ENCODE measurements at places on chromosomes 3 and 15. TPM values are rescaled to one million over a fixed set of nuclear protein-coding genes. Genes with fewer than 3 reads are reported as not detected.

- no peak for ATAC-seq
Measured at GRCh38 chr3:168112894-168113293, 17.2 kb upstream of the GOLIM4 start.

DNA sequence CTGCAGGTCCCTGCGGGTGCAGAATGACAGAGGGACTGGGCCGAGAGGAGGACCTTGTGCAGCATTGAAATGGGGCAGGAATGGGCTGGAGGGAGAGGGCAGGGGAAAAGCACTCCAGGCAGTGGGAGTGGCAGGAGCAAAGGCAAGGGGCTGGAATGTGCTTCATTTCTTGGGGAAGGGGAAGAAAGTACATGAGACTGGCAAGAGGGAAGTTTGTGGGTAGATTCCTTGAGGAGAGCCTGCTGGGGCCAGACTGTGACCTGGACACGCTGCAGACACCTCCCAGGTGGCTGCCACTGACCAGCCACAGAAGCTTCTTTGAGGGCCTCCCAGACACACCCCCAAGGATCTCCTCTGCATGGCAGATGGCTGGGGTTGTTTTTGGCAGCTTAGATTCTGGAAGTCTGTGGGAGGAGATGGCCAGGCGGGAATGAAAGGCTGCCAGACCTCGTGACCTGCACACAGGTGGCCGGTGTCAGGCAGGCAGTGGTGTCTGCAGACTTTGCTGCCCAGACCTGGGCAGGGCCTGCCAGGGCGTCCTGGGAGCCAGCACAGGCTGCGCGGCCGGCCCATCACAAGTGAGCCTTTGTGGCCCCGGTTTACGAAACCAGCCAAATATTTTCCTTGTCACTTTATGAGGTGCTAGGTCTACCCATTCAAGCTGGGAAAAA is 53.1 kb downstream of the SPSB4 start:
- no peak for ATAC-seq

- no peak for ATAC-seq
Measured at GRCh38 chr15:42595626-42596240, 20.3 kb downstream of the STARD9 start.

GRCh38 chr3:89303701-89304100 is 196.3 kb downstream of the EPHA3 start:
- no peak for ATAC-seq

DNA sequence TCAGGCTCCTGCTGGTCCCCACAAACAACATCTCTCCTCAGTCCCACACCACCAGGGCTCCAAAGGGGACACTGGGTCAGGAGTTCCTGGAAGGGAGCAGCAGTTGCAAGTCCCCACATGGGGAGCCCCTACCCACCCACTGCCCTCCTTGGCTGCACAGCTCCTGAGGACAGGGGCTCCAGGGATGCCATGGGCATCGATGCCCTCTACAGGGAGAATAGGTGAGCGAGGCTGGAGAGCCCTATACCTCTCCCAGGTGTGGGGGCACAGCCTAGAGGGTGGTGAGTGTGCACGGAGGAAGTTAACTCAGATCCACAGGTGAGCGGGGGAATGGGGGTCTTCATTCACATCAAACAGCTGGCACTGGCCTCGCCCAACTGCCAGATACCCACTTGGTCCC is 141.2 kb upstream of the LINGO1 start:
- ATAC-seq, result no peak

DNA sequence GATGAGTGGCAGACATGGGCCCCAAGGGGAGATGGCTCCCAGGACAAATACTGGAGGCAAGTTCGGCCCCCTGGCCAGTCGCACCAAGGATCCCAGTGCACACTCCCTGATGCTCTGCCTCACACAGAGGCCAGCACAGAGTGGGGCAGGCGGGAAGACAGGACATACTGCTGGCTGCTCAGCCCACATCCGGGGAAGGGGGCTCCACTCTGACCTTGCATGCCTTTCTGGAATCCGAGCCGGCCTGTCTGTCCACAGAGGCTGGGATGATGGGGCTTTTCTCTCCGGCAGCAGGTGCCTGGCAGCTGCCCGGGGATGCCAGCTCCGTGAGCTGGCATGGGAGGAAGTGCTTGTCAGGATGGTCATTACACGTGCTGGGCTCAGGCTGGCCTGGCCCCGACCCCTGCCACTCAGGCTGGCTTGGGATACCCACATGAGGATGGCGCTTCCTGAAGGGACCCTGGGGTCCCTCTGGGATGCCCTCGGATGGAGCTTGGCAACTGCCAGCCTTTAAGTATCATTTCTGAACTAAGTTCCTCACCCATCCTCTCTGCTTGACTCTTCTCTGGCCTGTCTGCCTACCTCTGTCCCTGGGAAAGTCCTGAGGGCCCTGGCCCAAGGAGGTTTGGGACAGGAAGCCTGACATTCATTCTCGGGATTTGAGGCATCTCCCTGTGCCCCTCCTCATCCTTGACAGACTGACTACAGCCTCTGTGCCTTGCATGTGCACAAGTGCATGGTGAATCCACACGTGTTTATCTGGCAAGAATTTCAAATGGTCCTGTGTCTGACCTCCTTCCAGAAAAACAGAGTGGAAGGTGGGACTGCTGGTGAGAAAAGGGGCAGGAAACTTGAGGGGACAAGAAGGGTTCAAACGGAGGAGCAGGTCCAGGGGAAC is 46.5 kb downstream of the EXOG start:
- no peak for ATAC-seq

- ATAC-seq, result no peak
Measured at GRCh38 chr3:171508206-171508605, 48.0 kb upstream of the TNIK start.

DNA sequence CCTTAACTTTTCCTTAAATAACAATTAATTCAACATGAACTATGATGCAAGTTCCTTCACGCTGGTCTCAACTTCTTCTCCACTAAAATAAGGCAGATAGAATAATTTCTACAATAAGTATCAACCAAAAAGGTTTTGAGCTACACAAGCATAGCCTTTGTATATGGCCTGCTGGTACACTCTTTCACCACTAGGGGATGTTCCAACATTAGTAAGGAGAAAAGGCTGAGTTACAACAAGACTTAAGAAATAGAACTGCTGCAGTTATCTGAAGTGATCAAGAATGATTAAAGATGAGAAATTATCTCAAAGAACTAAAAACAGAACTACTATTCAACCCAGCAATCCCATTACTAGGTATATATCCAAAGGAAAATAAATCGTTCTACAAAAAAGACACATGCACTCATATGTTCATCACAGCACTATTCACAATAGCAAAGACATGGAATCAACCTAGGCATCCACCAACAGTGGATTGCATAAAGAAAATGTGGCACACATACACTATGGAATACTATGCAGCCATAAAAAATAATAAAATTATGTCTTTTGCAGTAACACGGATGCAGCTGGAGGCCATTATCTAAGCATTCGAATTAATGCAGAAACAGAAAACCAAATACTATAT is 14.4 kb downstream of the ATP13A3 start:
- peak; percentile 82 for ATAC-seq

DNA sequence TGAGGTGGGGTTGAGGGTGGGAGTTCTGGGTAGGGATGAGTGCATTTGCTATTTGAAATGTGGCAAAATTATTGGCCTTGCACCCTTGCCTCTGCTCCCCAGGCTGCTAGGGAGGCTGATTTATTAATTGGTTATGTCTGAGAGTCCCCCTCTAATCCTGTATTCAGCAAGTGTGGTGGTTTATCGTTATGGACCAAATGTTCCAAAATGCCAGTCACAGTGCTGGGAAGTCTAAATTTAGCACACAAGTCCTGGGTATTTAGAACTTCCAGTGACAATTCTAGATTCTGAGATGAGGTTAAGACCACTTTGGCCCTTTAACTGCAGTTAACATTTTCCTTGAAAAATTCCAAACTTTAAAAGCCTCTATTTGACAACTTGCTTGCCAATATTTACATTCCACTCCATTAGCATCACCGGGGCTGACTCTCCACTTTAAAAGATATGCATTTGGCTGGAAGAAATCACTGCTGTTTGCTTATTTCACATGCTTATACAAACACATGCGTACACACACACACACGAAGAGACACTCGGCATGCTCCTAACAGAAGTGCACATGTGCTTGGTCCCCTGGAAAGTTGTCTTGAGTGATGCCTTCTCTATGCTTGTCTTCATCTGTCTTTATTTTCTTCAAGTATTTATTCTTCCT is 247.7 kb downstream of the IL20RB start:
- ATAC-seq, result no peak

DNA sequence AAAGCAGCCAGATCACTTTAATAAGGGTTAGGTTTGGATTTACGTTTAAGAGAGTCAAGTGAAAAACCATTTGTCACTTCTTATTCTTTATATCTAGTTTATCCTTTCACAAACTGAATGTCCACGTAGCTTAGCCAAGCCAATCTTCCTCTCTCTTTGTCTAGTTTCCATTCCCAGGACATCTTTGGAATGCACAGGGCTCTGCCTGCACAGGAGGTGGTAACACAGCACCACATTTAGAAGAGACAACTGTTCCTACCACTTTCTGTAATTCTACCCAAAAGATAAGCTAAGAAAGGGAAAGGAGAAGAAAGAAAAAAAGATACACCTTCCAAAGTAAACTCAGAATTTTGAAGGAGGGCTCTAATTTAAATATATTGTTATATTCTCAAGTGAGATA is 67.9 kb downstream of the IGSF11 start:
- no peak for ATAC-seq

DNA sequence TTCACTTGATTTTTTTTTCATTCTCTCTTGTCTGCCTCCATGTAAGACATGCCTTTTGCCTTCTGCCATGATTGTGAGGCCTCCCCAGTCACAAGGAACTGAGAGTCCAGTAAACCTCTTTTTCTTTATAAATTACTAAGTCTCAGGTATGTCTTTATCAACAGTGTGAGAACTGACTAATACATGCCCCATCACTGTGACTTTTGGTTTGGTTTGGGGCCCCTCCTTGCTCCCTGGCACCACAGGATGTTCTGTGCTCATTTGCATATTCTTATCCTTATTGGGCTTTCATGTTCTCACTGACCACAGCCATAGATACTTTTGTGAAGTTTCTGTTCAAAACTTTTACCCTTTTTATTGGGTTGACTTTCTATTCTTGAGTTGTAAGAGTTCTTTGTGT is 3.8 kb upstream of the PRR20G start:
- ATAC-seq, result no peak

DNA sequence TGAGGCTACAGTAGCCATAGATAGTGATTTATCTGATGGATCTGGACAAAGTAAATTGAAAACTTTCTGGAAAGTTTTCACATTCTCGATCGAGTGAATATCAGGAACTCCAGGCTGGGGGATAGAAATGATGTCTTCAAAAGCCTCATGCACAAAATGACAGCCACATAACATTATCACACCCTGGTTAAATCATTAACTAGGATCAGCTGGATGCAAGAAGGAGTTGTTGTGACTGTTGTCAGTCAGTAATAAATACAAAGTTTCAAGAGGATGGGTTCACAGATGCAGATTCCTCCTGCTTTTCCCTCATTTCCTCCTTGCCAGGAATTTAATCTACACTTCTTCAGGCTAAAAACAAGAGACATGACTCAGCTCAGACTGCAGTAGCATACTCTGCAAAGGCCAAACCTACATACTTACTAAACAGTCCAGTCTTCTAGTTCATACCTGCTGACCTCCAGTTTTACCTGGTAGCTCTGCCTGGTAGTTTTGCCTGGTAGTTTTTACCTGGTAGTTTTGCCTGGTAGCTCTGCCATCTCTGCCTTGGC is 40.9 kb downstream of the C2CD4A start:
- ATAC-seq, result no peak

DNA sequence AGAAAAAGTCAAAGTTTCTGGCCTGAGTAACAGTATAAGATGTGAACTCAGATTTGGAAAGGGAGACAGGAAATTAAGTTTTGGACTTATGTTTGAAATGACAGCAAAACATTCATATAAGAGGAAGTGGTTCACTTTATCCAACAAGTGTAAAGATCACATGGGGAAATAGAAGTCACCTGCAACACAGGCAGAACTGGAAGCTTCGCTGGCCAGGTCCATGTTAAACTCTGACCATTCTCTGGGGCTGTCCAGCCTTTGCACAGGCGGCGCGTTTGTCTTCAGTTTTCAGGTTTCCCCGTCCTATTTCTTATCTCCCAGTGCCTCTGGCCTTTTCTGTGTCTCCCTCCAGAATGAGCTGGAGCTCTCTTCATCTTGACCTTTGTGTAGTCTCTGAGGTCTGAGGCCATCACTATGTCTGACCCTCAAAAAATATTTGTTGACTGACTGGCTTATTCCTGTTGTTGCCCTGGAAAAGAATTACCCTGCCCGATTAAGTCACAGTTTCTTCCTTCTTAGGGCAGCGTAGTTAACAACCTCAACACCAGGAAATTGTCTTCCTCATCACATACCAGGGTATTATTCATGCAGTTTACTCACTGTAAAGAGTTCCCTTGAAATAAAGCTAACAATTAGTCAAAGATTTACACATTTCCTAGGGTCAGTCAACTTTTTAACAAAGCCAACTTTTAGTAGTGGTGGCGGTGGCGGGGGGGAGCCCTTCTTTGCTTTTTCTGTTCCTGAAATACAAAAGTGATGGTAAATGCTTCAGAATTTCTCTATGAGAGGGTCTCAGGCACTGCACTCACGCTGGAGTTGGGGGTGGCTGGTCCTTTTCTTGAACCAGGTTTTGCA is 959 bp upstream of the RASA2 start:
- ATAC-seq, result peak; percentile 54

GRCh38 chr3:30042274-30042859 is 564.0 kb upstream of the TGFBR2 start:
- ATAC-seq, result no peak

- ATAC-seq, result no peak
Measured at GRCh38 chr3:172068977-172069376, 29.6 kb downstream of the FNDC3B start.

DNA sequence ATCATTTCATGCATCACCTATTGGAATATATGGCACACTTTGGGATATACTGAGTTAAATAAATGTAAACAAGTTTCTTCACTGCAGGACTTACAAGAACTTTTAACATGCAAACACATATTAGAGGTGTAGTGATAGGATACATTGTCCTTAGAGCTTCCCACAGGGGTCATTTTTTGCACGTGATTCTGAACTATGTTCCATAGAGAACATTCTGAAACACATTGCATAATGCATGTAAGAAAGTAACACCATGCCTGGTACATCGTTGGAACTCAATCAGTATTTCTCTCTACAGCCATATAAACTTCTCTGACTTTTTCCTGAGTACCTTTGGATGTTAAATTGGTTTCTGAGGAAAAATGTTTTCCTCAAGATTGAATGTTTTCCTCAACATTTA is 28.3 kb downstream of the MRAS start:
- no peak for ATAC-seq

DNA sequence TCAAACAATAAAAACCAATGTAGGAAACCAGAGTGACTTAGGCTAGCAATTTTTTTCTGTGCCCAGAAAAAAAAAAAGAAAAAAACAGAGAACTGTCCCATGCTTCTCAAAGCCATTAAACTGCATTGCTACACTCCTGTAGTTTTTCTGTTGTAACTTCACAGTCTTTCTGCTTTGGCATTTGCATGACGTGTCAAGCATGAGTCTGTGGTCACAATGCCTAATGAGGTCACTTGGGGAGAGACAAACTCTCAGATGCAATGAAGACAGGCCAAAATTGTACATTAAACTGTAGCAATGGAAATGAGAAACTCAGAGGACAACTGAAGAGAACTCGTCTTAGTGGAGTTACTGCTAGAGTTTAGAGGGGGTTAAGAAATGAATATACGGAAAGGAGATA is 30.8 kb downstream of the CCDC80 start:
- ATAC-seq, result no peak

Gene RBPMS2
- total RNA-seq, result 0.48 TPM

Gene SH3GL3
- 3.3 TPM for total RNA-seq

Gene IP6K2
- total RNA-seq, result 53.1 TPM

Gene GNAT1
- total RNA-seq, result 0.08 TPM

Gene ZIC1
- 0.36 TPM for total RNA-seq

Gene TMEM45A
- 13.6 TPM for total RNA-seq

Gene XIRP1
- not detected for total RNA-seq

Gene PAQR9
- not detected for total RNA-seq

Gene UCN2
- total RNA-seq, result 2.2 TPM

Gene UPK1B
- total RNA-seq, result 0.96 TPM

Gene COMMD2
- total RNA-seq, result 30.5 TPM

Gene HMG20A
- 12.6 TPM for total RNA-seq
